ENCODE measurements at places on chromosomes 2 and 18.

DNA sequence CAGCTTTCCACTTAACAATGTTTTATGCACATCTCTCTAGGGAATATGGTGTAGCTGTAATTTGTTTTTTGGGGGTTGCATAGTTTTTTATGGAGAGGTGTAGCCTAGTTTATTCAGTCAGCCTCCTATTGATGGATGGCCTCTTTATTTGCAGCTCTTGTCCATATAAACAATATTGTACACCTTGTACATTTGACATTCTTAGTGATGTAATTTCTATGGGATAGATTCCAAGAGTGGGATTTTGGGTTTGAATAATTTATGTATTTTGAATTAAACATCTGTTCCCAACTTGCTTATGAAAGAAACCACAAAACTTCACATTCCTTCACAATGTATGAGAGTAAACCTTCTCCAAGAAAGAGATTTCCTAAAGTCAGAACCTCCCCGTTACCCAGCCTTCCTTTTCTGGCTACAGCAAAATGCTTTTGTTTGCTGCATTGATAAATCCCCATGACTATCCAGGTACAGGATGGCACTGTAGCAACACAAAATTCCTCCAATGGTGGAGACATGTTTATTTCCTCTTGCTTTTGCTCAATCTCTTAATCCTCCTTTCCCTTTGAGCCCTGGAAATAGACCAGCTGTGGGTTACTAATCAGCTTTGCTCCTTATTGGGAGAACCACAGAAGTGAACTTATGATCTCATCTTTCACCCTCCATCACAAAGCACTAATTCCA, 58.4 kb upstream of the GALR1 start:
- DNase-seq, result no peak

DNA sequence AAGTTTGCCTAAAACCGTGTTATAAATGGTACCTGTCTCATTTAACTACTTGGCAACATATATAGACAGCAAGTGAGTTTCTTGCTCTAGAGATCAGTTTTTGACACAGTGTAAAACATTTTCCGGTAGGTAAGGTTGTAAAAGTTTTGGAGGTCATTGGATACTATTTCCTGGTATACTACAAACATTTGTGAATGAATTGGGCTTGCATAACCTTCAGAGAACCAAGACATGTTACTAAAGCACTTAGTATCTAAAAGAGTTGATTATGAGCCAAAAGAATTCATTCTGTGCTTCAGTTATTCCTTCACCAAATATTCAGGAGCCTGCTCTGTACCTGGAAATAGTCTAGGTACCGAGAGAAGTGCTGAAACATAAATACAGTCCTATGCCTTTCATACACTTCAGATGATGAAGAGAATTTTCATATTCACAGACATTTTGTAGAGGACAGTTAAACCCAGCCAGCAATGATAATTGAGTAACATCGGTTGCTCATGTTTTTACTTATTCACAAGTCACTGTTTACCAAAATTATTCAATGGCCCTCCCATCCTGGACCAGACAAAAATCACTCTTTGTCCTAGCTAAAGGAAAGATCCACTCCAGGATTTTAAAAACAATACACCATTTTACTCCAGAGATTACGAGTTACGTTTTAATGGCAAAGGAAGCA, 319.4 kb upstream of the RBMS1 start:
- DNase-seq, result no peak

DNA sequence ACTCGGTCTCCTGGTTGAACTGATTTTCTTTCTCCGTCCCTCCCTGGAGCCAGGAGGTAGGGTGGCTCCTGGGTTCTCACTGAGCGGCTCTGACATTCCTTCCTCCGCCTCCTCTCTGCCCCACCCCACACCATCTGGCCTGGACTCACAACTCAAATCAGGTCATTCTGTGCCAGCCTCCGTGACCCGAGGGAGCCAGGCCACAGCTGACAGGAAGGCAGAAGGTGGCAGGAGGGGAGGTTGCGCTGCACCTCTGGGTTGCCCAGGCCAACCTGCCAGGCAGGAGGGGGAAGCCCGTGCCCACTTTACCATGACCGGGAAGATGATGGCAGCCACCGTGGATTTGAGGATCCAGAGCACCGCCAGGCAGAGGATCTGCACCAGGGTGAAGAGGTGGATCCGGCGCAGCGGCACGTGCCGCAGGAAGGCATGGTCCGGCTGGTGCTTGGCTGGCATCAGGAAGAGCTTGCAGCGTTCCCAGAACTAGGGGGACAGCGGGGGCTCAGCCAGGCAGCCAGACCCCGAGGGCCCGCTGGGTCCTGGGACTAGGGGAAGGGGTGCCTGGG, 28.3 kb downstream of the MTHFD2 start:
- DNase-seq, result no peak

GRCh38 chr2:173763641-173764040, 201.5 kb downstream of the SP3 start:
- no peak for DNase-seq

- no peak for DNase-seq
Observed at GRCh38 chr2:12589802-12590320, 126.9 kb upstream of the TRIB2 start.

DNA sequence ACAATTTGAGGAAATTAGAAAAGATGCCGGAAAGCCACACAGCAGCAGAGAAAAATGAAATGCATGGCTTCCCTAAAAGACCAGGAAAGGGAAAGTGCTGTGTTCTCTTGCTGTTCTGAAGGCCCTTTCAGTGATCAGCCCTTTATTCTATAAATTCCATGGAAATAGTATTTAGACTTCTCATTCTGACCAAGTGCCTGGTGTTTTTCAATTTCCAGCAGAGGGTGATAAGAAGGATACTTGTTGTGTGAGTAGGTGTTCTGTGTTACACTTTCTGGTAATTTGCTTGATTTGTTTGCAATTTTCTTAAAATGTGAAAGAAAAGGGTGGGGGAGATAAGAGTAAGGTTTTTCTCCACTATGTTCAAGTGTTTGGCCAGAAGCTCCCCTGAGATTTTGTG, 504.5 kb downstream of the IRS1 start:
- no peak for DNase-seq

DNA sequence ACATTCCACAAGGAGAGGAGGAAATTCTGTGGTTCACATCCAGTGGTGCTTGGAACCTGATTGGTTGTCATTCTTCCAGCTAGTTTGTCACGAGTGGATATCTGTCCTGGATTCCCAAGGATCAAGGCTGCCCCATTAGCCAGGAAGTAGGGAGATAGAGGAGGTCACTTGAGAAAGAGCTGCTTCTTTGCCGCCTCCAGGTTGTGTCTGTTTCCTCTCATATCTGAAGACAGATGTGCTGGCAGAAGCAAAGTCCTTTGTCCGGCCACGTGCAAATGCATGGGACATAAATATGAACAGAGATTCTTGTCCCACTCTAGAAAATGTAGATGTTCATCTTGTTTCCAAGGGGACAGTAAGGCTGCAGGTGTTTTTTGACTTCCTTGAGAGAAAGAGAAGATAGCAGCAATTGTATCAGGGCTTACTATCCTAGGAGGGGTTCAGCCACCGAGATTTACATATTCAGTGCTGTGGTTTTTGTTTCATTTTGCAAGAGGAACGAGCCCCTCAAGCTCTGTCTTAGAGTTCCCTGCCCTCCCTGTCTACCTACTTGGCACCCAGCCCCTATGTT, 174.4 kb downstream of the RPIA start:
- no peak for DNase-seq

DNA sequence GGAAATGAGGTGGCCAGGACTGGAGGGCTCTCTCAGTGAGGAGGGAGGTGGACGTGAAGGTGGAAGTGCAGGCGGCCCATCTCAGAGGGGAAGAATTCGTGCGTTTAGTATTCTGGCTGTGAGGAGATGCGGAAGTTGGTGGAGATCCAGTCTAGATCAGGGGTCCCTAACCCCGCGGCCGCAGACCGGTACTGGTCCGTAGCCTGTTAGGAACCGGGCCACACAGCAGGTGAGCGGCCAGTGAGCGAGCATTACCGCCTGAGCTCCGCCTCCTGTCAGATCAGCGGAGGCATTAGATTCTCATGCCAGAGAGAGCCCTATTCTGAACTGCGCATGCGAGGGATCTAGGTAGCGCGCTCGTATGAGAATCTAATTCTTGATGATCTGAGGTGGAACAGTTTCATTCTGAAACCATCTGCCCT, 1.6 kb upstream of the FHOD3 start:
- no peak for DNase-seq

- no peak for DNase-seq
Observed at GRCh38 chr2:71614976-71615766, 161.8 kb downstream of the DYSF start.

- no peak for DNase-seq
Observed at GRCh38 chr2:58842501-58843155, 601.5 kb upstream of the FANCL start.

GRCh38 chr2:230583581-230583980, 129.1 kb upstream of the CAB39 start:
- DNase-seq, result no peak

DNA sequence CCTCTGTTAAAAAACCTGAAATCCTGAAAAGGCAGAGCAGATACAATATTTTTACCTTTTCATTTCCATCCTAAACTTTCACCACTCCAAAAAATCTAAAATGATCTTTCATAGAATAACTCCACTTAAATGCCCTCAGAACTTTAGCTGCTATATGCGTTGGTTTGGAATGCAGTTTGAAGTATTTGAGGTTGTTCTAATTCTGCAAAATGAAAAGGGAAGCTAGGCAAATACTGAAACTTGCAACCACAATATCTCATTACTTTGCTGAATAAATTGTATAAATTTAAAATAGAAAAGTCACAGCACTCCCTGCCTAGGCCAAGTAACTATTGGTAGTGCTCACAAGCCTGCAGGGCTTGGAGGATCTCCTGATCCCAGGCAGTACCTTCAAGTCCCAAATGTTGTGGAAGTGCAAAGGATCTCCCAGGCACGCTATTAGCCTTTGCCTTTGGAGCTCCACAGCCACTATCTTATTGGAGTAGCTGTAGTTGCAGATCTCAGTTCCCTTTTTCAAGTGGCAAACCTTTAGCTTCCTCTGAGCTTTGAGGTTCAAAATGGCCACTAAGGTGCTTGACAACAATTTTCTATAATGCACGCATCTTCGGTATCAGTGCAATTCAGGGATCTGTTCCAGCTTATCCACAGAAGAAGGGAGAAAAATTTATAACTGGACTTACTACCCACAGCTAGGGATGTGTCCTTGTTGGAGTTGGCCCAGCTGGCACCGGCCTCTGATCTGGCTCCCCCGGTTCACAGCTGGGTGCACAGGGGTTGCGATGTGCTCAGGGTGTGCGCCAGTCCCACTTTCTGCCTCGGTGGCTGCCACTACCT, 43.4 kb upstream of the ANKRD62 start:
- DNase-seq, result no peak

GRCh38 chr18:78790960-78791359, 188.7 kb upstream of the SALL3 start:
- no peak for DNase-seq

DNA sequence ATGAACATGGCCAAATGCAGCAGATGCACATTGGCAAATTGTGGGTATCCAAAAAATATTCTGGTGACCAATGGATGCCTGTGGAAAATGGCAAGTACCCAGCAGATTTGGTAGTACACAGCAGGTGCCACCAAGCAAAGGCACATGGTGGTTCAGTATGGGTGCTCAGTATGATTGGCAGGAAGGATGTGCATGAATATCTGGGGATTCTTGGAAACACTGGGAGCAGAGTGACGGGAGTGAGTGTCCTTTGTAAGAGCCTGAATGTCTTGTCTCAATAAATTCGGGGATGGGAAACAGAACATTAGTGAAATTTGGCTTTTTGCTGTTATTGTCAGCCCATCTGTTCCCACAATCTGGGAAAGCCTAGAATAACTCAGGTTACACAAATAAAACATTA, 36.8 kb upstream of the ACADL start:
- no peak for DNase-seq

DNA sequence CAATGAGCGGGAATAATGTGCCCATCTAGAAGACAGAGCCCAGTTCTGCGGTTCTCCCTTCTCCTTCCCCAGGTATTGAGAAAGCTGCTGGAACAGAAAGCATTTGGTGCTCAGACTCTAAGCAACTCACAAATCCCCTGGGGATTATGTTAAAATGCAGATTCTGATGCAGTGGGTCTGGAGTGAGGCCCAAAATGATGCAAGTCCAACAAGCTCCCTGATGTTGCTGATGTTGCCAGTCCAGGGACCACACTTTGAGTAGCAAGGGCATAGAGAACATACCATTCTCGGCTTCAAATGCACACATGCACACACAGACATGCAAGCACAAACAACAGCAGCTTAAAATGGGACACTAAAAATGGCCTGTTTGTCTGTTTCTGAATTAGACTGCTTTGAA, 274.8 kb upstream of the NCKAP5 start:
- no peak for DNase-seq

All from stimulated activated CD8-positive, alpha-beta memory T cell treated with anti-CD3 and anti-CD28 coated beads, Interleukin-15, amount 100 ng/mL, for 24 hours (primary cell).